ENCODE measurements at places on chromosomes 4 and X.

DNA sequence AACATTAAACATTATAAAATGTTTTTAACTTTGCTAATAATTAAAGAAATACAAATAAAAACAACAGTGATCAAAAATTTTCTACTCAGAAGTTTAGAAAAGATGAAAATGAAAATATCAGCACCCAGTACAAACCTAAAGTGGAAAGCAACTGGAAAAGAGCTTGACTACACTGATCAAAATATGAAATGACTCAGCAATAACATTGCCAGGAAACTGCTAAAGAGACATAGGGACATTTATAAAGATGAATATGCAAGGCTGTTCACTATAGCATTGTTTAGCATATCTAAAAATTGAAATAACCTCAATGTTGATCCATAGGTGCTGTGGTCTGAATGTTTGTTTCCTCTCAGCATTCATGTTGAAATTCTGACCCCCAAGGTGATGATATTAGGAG is 88.5 kb upstream of the NOCT start:
- no peak for DNase-seq

GRCh38 chrX:125150231-125150630 is 169.4 kb upstream of the TEX13C start:
- DNase-seq, result no peak

DNA sequence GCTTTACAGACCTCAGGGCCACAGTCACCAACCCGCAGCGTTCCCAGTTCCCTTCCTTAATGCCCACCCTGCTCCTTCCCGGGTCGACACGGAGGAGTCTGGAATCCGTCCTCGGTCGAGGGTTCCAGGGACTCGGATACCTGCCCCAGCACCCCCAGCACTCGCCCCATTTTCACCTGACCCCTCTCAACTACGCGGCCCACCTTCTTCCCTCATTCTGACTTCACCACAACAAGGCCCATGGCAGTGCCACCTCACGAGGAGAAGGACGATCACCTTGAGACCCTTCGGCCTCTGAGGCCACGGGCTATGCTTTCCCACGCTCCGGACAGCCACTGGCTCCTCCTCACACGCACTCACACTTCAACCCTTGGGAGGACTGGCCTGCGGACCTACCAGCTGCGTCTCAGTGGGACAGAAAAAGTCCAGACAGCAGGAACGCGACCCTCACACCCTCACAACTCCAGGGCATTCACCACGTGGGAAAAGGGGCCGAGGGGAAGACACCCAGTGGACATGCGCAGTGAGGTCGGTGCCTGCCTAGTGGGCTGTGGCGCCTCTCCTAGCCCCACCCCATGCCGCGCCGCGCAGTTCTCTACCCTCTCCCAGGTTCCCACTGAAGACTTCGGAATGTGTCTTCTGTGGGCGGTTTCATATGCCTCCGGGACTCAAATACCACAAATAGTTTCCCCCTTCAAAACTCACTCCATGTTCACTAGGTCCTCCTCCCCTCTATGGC is at the start of gene XAGE3:
XAGE3 (minus strand) TSS at position 474 of the 739 bp plus-strand sequence. CDS start 950 bp downstream, outside the sequence.
- DNase-seq, result no peak

- DNase-seq, result no peak
Observed at GRCh38 chr4:145886871-145887240, 51.8 kb downstream of the ZNF827 start.

DNA sequence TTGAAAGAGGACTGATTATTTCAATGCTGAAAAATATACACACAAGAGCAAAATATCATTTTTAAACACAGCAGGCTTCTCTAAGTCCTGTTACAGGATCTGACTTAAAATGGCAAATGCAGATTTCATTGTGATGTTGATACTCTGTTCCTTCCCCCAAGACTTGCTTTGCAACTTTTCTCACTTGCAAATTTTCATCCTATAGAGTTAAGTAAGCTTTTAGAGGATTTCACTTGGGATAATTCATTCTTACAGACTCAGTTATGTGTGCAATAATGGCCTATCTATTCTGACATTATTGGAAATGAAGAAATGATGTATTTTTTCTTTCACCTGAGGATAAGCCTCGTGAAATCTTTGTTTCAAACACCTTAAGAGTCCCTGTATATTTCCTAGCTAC is 2403.2 kb downstream of the ARAP2 start:
- no peak for DNase-seq

- DNase-seq, result no peak
Observed at GRCh38 chr4:8331575-8331955, 62.0 kb downstream of the HTRA3 start.

GRCh38 chrX:129115104-129115503 is 408.2 kb downstream of the SMARCA1 start:
- DNase-seq, result peak; percentile 1

- no peak for DNase-seq
Observed at GRCh38 chr4:153082322-153083301, 121.6 kb upstream of the TRIM2 start.

- no peak for DNase-seq
Observed at GRCh38 chr4:142519342-142519741, 326.8 kb downstream of the INPP4B start.

- DNase-seq, result peak; percentile 10
Observed at GRCh38 chr4:73589887-73590801, 30.1 kb downstream of the RASSF6 start.

GRCh38 chr4:164779811-164780216 is 25.9 kb downstream of the SMIM31 start:
- peak; percentile 11 for DNase-seq

DNA sequence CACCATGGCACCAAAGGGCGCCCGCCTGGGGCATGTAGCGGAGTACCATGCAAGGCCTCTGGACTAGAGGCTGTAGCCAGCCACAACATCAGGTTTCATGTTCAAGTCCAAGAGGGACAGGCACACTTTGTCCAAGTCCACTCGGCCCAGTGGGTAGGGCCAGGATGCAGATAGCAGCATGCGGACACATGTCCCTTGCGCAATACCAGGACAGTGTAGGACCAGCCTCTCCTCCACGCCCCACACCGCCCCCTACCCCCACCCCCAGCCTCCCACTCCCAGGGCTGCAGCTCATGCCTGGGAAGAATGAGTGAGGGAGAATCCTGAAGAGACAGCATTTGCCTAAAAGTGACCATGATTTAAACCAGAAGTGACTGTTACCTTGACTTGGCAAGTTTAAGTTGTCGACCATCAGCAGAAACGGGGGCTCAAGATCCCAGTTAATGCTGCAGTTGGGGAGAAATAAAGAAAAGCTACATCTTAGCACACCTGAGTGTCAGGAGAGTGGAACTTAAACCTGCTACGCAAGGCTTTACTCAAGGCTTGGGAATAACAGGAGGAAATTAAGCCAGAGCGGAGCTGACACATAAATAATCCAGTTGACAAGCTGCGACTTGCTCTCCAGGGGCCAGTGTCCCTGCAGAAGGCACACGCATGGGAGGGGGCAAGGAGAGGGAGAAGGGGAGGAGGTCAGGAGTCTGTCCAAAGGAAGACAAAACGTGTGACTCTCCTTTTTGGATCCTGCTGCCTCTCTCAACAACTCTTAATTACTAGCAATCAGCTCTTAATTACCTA is 221.7 kb downstream of the BCOR start:
- no peak for DNase-seq

GRCh38 chr4:153448003-153448731 is 18.0 kb upstream of the TMEM131L start:
- DNase-seq, result no peak

DNA sequence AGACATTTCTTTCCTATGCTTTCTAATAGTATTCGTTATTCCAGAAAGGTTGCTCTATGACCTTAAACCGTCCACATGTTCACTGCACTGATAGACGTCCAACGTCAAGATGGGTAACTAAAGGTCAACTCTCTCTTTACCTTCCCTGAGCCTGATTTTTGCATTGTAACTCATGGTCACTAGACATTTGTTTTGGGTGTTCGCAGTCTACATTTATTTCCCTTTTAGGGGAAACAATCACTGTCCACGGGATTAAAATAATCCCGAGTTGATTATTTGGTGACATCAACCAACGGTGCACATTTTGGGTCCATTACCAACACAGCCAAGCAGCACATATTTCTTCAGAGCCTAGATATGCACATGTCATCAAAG is 540 bp upstream of the HADH start:
- no peak for DNase-seq

GRCh38 chr4:39591290-39591689 is 47.4 kb downstream of the SMIM14 start:
- no peak for DNase-seq

DNA sequence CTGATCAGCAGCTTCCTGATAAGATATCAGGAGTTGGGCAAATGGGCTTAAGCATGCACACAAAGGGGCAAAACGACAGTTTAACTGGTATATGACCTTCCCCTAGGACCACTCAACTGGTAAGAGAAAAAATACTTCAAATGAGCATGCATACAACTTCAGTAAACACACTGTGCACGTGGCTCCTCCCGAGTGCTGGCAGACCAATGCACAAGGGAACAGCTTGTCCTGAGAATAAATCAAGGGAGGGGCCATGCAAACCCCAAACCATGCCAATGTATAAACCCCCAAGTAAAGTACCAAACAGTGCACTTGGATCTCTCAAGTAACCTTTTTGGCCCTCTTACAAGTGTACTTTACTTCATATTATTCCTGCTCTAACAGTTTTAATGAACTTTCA is 293.3 kb upstream of the TBX22 start:
- no peak for DNase-seq

GRCh38 chr4:40909363-40909876 is 159.7 kb downstream of the NSUN7 start:
- DNase-seq, result no peak

DNA sequence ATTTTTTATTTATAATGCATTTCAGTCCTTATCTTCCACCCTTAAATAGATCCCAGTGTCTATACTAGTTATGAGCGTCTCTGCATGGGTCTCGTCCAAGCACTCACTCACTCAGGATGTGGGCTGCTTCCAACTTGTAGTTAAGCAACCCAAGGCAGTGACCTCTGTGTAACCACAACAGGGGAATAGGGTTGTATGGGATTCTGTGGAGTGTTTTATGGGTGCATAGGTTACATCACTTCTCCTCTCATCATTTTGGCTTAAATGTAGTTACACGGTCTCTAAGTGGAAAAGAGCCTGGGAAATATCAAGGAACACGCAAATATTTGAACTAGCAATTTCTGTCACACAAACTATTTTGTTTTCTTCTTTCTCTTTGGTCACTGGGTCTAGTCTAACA is 931.0 kb downstream of the STIM2 start:
- DNase-seq, result no peak

- DNase-seq, result peak; percentile 35
Observed at GRCh38 chrX:130028196-130028595, 45.8 kb downstream of the BCORL1 start.

DNA sequence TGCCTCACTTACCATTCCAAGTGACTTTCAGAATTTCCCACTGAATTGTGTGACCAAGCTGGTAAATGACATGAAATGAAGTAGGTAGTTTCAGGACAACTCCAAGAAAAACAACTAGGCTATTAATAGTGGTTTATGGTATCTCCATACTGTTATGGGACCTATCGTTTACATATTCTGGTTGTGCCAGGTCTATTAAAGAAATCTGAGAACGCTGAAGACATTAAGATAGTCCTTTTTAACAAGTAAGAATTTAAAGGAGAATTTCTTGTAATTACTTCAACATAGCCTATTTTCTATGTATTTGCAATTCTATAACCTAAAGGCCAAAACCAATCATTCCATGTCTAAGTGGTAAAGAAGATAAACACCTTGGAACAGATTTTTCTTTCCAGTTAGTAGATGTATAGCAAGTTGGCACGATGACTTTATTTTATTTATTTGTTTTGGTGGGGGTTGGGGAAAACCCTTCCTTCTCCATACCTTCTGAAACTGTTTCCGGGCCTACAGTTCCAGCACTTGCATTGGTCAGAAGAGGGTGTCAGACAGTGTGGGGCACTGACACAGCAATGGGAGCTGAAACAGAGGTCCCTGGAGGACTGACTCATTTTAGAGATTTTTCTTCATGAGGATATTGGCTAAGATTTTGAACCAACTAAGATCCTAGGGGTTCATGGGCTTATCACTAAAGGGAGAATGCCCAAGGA is 7.6 kb upstream of the DCLK2 start:
- no peak for DNase-seq

DNA sequence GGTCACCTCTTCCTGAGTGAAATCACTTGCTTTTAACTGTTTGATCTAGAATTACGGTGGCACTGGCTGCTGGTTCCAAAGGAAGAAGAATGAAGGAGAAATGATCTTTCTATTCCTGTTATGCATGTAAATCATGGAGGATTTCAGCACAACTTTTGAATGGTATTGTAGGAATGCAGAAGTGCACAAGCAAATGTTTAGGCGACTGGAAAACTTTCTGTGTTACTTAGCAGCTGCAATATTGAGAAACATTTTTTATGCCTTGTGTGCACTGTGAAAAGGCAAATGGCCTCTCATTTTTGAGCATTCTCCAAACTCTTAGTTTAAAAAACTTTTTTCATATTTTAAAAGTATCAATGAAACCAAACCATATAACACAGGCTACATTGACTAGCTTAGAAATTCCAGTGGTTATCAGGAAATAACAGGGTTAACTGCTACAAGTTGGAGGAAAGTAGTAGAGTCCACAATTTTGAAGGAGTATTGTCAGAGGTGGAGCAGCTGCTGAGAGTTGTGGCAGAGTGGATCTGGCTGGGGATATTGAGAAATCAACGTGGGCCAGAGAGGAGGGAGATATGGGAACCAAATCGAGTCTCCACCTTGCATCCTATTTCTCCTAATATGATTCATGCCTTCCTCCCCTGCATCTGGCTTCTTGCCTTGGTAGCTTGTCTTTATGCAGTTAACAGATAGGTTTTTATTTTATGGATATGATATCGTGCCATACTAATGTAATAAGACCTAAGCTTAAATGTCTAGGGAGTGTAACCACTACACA is 32.0 kb upstream of the FHL1 start:
- DNase-seq, result no peak

DNA sequence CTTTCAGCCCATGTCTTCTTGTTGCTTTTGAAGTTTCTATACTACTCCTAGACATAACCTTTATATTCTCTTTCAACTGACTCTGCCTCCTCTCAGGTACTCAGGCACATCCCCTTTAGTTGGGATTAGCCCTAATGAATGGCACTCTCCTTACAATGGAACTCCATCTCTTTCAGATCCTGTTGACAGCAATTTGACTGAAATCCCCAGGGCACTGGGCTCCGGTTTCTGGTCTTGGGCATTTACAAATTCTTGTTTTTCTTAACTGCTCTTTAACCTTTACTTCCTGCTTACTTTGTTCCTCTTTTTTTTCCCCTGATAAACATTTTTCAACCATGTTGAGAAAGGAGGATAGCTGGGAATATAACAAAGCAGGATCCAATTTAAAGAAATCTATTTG is 68.9 kb downstream of the ENOX2 start:
- DNase-seq, result peak; percentile 24

GRCh38 chr4:24141836-24142235 is 252.0 kb upstream of the PPARGC1A start:
- DNase-seq, result no peak

- DNase-seq, result no peak
Observed at GRCh38 chr4:7591409-7592053, 156.8 kb upstream of the PSAPL1 start.

All from inflammatory macrophage treated with lipopolysaccharide for 4 hours (primary cell).